ENCODE measurements at places on chromosomes 11 and 22. TPM values are rescaled to one million over a fixed set of nuclear protein-coding genes. Genes with fewer than 3 reads are reported as not detected.

- peak; percentile 29 for DNase-seq
These were observed 128.3 kb downstream of the OSBP2 start for GRCh38 chr22:30823015-30823370.

GRCh38 chr11:76455331-76455730, 10.5 kb downstream of the EMSY start:
- DNase-seq = no peak

GRCh38 chr11:131616481-131617140, 246.2 kb downstream of the NTM start:
- no peak for DNase-seq

The CAT gene
- 49.4 TPM for total RNA-seq

The FBLN1 gene
- 137 TPM for total RNA-seq

- DNase-seq = peak; percentile 73
These were observed 224.0 kb upstream of the NARS2 start for GRCh38 chr11:78798663-78799062.

The ALDH3B2 gene
- not detected for total RNA-seq

- DNase-seq = peak; percentile 46
These were observed 717 bp downstream of the OSM start for GRCh38 chr22:30265823-30266444.

DNA sequence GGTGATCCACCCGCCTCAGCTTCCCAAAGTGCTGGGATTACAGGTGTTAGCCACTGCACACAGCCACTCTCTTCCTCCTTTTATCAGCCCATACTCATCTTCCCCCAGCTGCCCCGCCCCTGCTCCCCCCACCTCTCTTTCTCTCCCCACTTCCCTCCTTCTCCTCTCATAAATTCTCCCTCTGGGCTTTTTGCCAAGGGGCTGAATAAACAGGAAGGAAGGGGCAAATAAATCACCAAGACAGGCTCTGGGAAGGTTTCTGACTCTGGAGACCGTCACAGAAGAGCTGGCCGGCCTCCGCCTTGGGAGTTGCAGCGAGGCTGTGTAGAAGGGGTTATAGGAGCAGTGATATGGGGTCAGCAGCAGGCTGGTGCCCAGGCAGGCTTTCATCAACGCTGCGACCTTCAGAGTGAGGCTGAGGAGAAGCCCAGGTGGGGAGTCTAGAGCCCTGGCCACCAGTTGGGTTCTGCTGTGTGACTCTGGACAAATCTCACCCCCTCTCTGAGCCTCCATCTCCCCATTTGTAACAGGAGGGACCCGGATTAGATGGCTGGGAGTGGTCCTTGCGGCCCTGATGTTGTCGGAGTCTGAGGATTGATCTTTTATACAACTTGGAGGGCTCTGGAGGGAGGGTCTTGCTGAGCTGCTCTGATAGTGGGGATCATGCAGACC, 62.6 kb upstream of the RASD2 start:
- DNase-seq = peak; percentile 70

DNA sequence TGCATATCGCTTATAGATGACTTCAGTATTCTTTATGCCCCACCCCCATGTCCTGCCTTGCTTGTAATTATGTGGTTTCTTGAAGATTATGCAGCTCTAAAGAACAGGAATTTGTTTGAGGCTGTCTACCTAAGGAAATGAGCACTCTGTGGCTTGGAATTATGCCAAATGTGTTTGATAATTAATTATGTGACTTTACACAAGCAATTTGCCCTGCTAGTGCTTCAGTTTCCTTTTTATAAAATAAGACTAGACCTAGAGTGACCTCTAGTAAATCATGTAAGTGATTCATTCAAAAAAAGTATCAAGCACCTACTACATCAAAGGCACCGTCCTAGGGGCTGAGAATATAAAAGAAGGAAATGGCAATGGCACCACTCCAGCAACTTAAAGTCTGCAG, 491.5 kb upstream of the KIRREL3 start:
- DNase-seq = no peak

The PATE4 gene
- not detected for total RNA-seq

The OR51B4 gene
- total RNA-seq = not detected

The ALG9 gene
- total RNA-seq = 42.4 TPM

The ZBTB16 gene
- not detected for total RNA-seq

DNA sequence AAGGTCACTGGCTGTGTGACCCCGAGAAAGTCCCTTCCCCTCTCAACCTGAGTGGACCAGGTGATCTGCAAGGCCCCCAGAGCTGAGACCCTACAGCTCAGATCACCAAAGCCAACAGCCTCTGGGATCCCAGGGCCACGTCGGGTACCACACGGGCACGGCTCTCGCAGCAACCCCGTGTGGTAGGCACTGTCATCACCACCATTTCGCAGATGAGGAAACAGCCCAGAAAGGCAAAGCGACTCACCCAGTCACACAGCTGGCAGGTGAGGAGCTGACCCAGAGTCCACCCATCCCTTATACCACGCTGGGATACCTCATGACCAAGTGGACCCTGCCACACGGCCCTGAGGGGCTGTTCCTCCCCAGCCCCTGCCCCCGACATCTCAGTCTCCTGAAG, 2.8 kb downstream of the ATP5MGL start:
- DNase-seq = no peak

DNA sequence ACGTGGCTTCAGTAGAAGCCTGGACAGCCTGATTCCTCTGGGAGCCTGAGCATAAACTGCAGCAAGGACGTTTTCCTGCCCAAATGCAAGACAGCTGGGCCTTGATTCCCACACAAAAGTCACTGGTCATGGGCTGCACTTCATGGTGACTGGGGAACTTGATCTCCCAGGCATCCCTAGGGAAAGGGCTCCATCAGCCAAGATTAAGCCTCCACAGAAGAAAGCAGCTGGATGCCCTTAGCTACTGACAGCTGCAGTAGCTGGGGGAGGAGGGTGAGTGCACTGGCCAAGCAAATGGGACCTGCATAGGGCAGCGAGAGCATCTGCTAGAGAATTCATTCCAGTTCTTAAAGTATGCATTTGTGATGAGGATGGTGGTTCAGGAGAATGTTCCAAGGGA, 267.4 kb upstream of the ISX start:
- no peak for DNase-seq

The PRRG4 gene
- not detected for total RNA-seq

The DGAT2 gene
- 7.6 TPM for total RNA-seq

DNA sequence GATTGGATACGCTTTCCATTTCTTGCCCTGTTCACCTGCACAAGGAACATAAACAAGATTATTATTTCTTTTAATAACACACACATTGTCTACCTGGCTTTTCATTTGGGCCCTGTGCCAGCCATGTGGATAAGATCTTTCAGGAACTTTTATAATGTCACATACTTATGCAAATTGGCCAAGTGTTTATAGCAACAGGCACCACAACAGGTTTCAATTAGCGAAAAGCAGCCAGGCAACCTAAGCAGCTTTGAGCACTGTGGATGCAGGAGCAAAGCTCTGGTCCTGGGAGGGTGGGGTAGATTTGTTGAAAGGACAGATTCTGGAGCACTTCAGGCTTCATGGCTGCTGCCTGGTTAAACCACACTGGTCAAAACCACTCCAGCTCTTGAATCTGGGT, 217.4 kb downstream of the BARX2 start:
- DNase-seq = no peak

The SPTY2D1 gene
- 18.7 TPM for total RNA-seq

The ATP6V1E1 gene
- total RNA-seq = 103 TPM

The LIF gene
- total RNA-seq = 1.9 TPM

GRCh38 chr11:1864831-1865665, 12.2 kb downstream of the LSP1 start:
- DNase-seq = no peak

GRCh38 chr22:36369922-36370791, 17.6 kb downstream of the MYH9 start:
- peak; percentile 75 for DNase-seq

GRCh38 chr11:61480994-61481335, 27.6 kb upstream of the LRRC10B start:
- DNase-seq = no peak

The MMP13 gene
- not detected for total RNA-seq

DNA sequence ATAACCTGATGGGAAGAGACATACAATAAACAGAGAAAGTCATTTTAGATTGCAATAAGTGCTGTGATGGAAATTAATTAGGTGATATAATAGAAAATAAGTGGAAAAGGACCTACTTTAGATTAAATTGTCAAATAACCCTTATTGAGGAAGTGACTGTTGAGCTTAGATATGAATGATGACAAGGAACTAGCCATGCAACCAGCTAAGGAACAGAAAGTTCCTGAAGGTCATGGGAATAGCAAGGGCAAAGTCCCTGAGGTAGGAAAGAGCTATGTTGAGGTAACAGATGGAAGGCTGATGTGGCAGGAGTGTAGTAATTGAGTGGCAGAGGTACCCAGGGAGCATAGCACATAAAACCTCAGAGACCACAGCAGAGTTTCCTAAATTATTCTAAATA, 135.2 kb downstream of the WNT11 start:
- DNase-seq = no peak

The KLHDC7B gene
- total RNA-seq = not detected

The SCN3B gene
- total RNA-seq = not detected

The ADAMTS15 gene
- 1.3 TPM for total RNA-seq

DNA sequence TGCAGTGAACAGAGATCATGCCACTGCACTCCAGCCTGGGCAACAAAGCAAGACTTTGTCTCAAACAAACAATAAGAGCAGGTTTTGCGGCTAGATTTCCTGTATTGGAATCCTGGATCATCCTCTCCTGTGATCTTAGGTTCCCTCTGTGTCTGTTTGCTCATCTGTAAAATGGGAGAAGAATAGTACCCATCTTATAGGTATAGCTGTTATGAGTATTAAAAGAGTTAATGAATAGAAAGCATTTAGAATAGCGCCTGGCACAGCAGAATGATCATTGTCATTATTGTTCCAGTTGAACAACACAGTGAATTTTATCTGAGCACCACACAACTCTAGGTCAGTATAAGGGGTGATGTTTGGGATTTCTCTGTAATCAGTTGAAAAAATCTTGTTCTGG, 10.8 kb downstream of the MARK2 start:
- DNase-seq = no peak

The ELFN2 gene
- total RNA-seq = 0.89 TPM

The SAA1 gene
- total RNA-seq = not detected

All from GM23248 (cell line).